ENCODE measurements at places on chromosomes 12 and 14. TPM values are rescaled to one million over a fixed set of nuclear protein-coding genes. Genes with fewer than 3 reads are reported as not detected.

DNA sequence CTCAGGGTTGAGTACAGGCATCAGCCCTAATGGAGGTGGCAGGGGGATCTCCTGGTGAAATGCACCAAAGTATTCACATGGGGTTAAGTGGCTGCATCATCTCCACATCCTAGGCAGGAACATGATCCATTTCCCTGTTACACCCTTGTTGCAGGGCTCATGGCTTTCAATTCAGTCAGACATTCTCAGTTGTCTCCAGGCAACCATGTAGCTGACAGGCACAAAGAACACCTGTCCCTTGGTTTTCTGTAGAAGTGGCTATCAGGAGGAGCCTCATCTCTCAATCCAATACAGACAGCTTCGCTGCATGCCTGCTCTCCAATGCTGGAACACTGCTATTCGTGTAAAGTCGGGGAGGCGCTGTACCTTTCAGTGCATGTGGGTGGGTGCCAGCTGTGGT, 299.0 kb upstream of the FOXG1 start:
- DNase-seq = no peak

DNA sequence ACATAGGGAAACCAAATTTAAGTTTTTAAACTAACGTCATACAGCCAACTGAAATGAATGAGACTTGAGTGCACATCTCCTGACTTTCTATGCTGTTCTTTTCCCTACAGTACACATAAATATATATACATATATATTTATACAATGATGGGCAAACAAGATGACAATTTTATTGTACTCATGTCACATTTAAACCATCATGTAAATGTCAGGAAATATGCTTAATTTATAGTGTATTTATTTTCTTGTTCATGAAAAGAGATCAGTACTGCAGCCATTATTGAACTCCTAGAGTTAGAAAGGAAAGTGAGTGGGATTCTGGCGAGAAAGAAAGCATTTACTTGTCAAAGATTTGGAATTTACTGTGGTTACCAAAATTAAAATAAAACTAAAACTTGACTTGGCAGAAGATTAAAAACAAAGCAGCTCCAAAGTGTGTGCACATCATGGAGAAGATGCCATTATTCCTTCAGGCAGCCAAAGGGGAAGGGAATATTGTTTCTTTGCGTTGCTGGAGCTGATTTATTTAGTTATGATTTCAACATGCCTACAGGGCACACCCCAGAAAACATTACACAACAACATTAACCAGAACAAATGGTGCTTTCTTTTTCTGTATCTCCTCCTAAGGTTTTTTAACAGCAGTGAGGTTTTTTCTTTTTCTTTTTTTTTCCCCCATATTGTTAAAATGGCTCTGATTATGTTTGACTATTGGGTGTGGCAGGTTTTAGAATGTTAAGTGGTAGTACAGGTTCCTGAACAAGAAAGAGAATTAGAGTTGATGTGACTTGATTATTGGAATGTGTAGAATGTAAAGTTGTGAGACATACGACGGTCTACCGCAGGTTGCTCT, 144.6 kb downstream of the RAD51B start:
- DNase-seq = peak; percentile 68

GRCh38 chr12:24814379-24815113, 134.4 kb downstream of the BCAT1 start:
- no peak for DNase-seq

- DNase-seq = no peak
Measured at GRCh38 chr12:53100466-53101151, 2.7 kb upstream of the SOAT2 start.

- DNase-seq = no peak
Measured at GRCh38 chr12:105764216-105764835, 374.4 kb downstream of the NUAK1 start.

DNA sequence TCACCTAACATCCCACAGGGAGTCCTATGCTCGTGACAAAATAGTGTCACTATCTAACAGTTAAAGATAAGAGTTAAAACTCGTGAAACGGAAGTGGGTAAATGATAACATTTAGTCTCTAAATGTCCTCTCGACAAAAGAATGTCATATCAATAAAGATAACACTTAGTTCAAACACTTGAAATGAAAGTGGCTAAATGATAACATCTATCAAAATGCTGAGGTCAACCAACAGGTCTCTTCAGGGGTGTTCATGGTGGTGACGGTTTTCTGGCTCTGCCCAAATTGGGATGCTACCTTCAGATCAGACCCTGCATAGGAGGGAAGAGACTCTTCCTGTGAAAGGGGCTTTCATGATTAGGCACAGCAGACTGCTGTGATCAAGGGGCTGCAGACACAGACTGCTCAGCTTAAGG, 22.1 kb downstream of the IL26 start:
- DNase-seq = no peak

GRCh38 chr14:94165744-94166143, 8.4 kb upstream of the PPP4R4 start:
- no peak for DNase-seq

DNA sequence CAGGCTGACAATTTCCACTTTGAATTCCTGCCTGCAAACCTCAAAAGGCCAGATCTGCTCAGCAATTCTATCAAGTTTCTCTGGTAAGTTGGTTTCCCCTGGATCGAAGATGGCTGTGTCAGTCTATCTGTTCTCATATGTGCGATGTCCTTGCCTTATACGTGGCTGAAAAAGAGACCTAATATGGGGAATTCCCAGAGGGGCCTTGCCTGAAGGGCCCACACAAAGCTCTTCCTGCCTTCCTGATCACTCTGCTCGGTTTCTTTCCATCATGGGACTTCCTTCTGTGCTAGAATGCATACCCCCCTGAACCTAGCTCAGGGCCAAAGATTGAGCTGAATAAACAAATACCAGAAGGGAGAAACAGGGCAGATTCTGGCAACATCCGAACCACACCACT, 13.2 kb downstream of the TCL1B start:
- DNase-seq = no peak

DNA sequence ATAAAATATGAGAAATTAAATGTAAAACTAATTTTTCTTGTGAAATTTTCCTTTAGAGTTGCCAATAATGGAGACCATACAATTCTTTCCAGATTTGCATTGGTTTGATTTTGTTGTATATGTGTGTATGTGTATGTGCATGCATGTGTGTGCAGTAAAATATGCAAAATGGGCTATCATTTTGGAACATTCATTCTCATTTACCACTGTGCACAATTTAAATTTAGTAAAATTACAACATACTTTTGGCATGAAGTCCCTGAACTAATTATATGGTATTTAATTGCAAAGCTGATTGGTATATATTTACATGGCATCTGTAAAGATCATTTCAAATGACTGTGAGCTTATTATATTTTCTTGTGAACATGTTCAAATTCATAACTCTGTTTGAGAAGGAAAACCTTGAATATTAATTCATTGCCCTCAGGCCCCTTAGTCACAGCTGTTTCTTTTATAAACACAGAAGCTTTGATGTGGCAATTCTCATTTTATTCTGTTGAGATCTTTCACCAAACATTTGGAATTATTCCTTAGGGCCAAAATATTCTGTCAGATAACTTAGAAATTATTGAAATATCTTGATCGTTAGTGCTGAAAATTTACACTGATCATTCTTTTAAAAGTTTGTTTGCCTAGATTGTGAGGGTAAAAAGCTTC, 17.6 kb downstream of the KERA start:
- no peak for DNase-seq

DNA sequence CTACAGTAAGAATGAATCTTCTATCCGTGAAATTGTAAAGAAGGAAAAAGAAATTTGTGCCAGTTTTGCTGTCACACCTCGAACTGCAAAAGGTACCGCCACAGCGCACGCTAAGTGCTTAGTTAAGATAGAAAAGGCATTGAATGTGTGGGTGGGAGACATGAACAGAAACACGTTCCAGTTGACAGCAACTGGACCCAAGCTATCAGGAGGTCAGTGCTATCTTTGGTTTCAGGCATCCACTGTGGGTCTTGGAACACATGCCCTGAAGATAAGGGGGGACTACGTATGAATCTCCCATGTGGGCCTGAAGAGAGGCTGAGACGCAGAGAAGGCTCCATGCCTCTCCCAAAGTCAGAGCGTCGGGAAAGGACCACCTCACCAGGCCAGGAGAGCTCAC, 9.8 kb downstream of the IFFO1 start:
- DNase-seq = no peak

DNA sequence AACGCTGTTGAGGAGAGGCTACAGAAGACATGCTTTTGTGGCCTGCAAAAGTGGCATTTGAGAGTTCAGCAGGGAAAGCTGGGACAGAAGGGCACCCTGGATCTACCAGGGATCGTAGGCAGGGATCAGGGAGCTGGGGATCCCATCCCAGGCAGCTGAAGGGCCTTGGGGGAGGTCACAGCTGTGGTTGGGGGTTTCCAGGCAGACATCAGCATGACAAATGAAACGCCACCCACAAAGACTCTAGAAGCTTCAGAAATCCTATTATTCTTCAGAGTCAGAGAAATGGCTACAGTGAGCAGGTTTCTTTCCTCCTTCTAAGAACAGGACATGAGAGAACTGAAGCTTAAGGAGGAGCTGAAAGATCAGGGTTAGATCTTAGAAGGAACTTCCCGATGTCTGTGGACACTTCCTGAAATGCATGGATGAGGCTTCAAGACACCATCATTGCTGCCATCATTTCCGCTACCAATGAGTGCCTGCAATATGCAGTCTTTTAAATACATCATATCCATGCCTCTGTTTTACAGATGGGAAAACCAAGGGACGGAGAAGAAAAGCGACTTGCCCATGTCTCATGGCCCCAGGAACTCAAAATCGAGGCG, 104.3 kb downstream of the RBM19 start:
- DNase-seq = no peak

DNA sequence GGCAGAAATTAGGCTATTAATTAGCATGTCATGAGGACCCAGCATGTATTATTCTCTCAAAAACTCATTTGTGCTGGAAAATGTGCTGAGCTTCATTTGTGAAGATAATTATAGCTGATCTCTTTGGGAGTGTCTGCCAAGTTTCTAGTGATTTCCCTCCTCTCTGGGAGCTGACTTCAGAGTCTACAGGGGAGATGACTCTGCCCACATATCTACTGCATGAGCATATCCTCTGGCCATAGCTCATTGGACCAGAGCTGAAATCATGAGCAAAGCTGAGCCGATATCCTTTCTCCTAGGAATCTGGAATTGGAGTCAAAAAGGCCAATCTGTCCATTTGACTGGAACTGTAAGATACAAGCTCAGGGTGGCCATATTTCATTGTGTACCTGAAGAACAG, 5.9 kb downstream of the CCDC198 start:
- DNase-seq = no peak

GRCh38 chr14:71855399-71856036, 76.7 kb upstream of the RGS6 start:
- no peak for DNase-seq

GRCh38 chr12:47754881-47755280, 3.8 kb downstream of the RAPGEF3 start:
- no peak for DNase-seq

DNA sequence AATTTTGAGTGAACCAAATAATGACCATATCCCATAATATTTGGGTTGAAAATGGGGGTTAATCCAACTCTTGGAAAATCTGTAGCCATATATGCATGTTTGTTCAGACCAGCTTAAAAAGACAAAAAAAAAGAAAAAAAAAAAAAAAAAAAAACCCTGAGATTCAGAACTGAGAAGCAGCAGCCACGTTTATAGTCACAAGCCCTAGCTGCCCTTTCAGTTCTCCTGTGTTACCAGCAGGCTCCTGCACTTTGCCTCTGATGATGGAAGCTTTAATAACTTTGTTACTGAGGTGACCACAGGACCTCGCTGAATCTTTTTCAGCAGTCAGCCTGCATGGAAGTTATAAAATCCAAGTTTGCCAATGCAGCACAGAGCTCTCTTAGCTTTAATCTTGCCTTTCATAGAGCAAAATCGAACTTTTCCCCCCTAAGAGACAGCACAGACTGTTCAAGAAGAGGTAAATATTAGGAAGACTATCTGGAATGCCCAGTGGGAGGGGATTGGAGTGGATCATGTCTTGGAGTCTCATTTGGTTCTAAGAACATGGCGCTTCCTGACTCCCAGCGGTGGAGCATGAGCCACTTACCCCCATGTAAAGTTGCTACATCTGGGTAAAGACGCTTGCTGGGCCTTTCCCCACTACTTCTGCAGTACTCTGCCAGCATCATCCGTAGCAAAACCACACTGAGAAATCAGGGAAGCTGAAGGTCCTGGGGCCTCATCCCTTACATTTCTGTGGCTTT, 20.6 kb downstream of the GNG2 start:
- DNase-seq = no peak

DNA sequence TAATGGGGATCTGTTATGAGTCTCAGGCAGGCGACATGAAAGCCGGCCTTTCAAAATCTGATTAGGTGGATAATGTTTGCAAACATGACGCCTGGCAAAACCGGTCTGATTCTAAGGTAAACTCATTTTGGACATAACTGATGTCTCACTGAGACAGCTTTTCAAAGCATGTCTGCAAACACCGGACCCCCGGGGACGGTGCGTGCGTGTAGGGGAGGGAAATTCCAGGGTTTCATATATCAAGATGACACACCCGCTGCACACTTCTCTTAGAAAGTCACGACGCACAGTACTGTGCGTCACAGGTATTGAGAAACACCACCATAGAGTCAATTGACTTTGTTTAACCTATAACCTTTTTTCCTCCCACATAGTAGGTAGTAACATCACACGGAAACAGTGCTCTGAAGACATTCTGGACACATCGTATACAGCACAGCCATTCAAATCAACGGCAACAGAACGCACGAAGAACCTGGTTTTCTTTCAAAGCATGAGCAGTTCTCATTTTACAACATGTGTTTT, 43.9 kb upstream of the TESC start:
- peak; percentile 52 for DNase-seq

- DNase-seq = no peak
Measured at GRCh38 chr14:101601606-101602465, 40.5 kb downstream of the DIO3 start.

DNA sequence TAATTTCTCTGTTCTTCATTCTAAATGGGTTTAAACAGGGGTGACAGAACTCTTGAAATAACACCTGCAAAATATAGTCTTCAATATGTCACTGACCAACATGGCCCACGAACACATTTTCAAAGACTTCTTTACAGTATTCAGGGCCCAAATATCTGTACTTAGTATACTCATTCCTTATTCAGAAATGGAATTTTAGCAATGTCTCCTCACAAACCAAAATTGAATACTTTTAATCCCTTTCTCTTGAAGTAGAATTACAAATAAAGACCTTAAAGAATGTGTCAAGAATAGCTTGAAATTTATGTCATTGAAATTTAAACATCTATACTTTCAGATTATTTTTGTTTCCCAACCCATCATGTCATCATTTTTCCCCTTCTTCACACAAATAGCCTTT, 263.1 kb downstream of the LRIG3 start:
- no peak for DNase-seq

TMED10 gene
- 231 TPM for total RNA-seq

OLR1 gene
- total RNA-seq = 1.2 TPM

TAS2R42 gene
- not detected for total RNA-seq

BICDL1 gene
- total RNA-seq = 2.4 TPM

FAM186B gene
- 0.16 TPM for total RNA-seq

TNFRSF1A gene
- total RNA-seq = 56.1 TPM

DTX1 gene
- 3.3 TPM for total RNA-seq

CD9 gene
- total RNA-seq = 215 TPM

SIX6 gene
- total RNA-seq = not detected

ART4 gene
- total RNA-seq = 4.8 TPM

CCDC197 gene
- total RNA-seq = not detected

HOXC11 gene
- 1.5 TPM for total RNA-seq

LRRK2 gene
- total RNA-seq = 44.1 TPM
